ENCODE measurements at places on chromosomes 4 and X.

- DNase-seq, result no peak
Observed at GRCh38 chrX:134658002-134658759, at the start of gene PLAC1. Gene PLAC1, minus strand, starts transcription at chrX:134658471. Its CDS starts 91,789 bp downstream, at chrX:134566682.

GRCh38 chrX:154458954-154459778, 1.1 kb downstream of the PLXNA3 start:
- DNase-seq, result no peak

- DNase-seq, result no peak
Observed at GRCh38 chrX:111869639-111870034, 6.3 kb upstream of the TRPC5OS start.

- no peak for DNase-seq
Observed at GRCh38 chr4:105153749-105154148, 7.1 kb downstream of the TET2 start.

GRCh38 chr4:31089815-31090214, 369.6 kb downstream of the PCDH7 start:
- DNase-seq, result no peak

DNA sequence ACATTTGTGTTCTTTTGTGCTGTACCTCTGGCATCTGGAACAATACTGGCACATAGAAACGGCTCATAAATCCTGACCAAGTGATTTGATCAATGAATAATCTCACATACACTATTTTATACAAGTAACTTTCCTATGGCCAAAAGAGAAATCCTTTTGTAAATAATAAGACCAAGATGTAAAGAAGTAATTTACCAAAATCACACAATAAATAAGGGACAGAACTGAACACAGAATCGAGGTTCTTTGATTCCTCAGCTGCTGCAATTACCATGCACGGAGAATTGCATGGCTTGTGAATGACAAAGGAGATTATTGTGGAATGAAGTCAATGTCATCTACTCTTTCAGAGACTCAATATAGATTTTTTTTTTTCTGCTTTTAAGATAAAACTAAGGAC, 576.8 kb upstream of the SMIM31 start:
- no peak for DNase-seq

- DNase-seq, result no peak
Observed at GRCh38 chr4:13484749-13485221, 645 bp upstream of the RAB28 start.

Measured in GM12891 (cell line).